ENCODE measurements at places on chromosomes 6 and 20.

DNA sequence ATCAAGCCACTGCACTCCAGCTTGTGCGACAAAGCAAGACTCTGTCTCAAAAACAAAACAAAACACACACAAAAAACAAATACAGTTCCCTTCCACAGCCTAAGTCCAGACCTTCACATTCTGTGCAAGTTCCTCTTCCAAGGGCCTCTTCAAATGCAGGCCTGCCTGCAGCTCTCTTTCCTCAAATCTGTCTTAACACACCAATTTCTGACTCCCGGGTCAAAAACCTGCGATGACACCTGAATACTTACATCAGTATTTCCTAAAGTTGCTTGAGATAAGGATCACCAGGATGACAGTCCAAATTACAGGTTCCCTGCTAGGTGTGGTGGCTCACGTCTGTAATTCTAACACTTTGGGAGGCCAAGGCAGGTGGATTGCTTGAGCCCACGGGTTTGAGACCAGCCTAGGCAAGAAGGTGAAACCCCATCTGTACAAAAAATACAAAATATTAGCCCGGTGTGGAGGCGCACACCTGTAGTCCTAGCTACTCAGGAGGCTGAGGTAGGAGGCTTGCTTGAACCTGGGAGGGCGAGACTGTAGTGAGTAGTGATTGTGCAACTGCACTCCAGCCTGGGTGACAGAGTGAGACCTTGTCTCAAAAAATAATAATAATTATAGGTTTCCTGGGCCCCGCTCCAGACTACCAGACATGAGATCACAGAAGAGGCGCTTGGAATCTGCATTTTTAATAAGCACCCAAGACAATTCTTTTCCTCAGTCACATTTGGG, 8.8 kb upstream of the PARD6B start:
- no peak for DNase-seq

- DNase-seq, result no peak
Observed at GRCh38 chr6:162854734-162855191, 127.0 kb downstream of the PACRG start.

DNA sequence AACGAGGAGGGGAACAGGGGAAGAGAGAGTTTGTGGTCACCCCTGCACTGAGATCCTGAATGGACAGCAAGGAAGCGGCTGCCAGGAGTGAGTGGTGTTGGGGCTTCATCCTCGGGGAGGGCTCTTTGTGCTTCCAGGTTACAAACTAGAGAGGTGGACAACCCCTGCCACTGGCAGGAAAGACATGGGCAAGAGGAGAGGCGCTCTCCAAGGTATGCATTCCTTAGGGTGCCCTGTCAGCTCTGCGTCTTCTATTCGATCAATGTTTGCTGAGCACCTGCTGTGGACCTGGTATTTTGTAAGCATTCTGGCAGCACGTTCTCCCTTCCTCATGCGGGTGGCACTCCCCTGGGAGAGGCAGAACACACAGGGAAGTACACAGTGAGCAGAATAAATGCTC, 93.6 kb downstream of the CDH4 start:
- no peak for DNase-seq

- no peak for DNase-seq
Observed at GRCh38 chr20:49280463-49281058, 2.7 kb upstream of the ZNFX1 start.

GRCh38 chr6:36121787-36122494, 8.4 kb upstream of the MAPK13 start:
- DNase-seq, result no peak

GRCh38 chr20:11140359-11140758, 466.6 kb upstream of the JAG1 start:
- DNase-seq, result no peak

DNA sequence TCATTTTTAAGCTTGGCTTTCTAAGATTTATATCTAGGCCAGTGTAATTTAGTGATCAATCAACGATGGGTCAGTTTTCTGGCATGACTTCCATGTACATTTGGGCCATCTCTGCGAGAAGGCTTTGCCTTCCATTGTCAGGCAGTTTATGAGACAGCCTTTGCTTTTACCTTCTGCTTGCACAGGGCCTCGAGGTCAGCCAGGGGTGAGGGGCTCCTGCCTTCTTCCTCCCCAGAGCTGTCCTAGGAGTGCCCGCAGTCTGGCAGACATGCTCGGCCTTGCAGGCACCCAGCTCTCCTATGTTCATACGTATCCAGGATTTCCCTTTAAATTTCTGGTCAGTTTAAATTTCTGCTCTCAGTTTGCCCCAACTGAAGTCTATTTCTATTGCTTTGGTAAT, 367.2 kb downstream of the SMOC2 start:
- no peak for DNase-seq

DNA sequence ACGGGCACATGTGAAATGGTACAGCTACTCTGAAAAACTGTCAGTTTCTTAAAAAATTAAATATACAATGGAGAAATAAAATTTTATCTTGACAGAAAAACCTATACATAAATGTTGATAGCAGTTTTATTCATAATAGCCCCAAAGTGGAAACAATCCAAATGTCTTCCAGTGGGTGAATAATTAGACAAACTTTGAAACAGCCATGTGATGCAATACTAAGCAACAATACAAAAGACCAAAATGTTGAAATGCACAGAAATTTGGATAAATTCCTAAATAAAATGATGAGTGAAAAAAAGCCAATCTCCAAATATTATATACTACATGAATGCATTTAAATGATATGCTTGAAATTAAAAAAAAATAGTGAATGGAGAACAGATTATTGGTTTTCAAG, 523.1 kb downstream of the HTR1B start:
- DNase-seq, result no peak

DNA sequence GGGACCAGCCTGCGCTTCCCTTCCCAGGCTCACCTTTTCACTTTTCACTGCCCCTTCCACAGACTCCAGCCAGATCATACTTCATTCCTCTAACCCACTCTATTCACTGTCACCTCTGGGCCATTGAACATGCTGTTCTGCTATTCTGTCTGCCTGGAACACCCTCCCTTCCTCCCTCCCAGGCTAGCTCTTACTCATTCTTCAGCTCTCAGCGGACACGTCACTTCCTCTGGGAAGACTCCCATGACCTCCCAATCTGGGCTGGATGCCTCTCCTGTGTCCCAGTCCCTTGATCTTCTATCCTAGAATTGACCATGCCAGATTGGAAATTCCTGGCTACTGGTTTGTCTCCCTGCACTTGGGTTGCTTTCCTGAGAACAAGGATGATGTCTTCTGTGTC, 5.0 kb downstream of the SLC12A5 start:
- no peak for DNase-seq

DNA sequence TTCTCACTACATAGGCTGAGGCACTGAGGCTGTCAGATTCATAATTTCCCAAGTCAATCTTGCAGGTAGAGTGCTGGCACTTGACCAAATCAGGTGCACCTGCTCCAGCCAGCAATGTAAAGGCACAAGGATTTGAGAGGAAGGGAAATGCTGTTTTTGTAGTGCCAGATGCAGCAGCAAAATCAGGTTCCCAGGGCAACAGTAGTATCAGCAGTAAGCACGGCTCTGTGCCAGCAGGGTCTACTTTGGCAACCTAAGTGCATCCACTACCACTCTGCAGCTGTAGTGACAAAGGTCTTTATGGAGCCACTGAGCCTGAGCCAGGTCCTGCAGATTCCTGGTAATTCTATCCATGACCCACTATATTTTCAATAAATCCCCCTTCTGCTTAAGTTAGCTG, 329.5 kb downstream of the TPBG start:
- DNase-seq, result no peak

DNA sequence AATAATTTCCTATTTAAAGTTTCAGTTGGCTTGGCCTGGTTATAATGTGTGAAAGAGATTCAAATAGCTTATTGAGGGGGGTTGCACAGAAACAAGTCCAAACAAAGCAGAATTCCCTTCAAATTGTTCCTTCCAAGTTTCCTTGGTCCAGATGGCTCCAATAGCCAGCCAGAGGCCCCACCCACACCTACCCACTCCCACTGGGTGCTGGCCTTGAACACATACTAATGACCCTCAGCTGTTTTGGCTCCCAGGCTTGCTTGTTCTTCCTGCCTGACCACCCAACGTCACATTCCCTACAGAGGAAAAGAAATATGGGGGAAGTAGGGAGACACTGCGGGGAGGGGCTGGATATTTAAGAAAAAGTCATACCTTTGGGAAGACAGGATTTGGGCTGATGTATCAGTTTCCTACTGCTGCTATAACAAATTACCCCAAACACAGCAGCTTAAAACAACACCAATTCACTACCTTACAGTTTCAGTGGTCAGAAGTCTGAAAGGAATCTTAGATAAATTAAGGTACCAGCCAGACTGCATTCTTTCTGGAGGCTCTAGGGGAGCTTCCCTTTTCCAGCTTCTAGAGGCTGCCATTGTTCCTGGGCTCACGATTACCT, 95.7 kb downstream of the COL21A1 start:
- no peak for DNase-seq

DNA sequence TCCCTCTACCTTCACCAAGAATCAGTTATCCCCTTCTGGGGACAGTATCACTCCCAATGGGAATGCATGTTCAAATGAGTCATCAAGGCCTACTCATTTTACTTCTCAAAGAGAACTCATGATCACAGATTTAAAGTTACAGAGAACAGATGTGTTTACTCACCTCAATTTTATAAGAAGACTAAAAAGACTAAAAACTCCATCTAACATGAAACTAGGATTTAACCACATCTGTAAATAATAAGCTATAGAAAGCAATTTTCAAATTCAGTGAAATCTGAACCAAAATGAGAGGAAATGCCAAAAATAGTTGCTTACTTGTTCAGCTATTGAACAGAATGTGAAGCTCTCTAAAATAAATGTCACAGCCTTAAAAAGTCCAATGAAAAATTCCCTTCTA, 300.1 kb upstream of the KCNQ5 start:
- no peak for DNase-seq

GRCh38 chr6:6997263-6998193, 110.2 kb upstream of the RREB1 start:
- no peak for DNase-seq

GRCh38 chr6:165913676-165914570, 250.9 kb upstream of the PDE10A start:
- no peak for DNase-seq

DNA sequence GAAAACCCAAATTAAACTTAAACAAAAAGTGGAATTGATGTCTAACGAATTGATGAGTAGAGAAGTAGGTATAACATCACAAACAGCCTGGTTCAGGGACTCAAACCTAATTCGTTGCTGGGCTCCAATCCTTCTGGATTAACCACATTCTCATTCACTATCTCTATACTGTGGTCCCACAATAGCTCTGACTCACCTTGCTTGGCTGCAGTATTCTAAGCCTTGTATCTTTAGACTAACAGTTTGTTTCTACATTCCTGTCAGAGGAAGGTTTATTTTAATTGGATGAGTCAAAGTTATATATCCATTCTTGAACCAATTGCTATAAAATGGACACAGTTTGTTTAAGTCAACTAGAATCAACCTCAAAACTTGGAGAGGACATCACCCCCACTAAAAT, 530.5 kb upstream of the PTCHD4 start:
- no peak for DNase-seq

DNA sequence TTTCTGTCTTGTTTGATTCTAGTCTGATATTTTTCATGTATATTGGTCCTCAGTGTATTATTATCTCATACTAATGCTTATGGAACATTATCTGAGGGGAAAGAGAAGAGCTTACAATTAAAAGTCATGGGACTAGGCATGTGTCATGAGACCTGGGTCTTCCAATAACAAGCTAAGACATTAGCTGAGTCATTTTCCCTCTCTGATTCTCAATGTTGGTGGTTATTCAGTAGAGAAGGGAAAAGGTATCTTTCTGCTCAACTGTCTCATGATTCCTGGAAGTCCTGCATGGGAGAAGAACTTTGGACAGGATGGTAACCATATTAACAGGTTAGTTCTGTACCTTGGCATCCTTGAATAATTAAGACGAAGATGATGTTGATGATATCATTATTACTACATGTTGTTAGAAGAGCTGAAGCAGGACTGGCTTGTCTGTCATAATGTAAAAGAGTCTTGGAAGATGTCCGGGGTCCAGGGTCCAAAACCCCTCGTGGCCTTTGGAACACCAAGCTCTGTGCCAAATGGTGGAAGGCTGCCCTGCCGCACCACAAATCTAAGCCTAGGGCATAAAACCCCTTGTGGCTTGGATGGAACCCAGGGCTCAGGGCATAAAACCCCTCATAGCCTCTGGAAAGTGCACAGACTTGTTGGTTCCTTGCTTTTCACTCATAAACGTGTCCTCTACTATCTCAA, 19.1 kb downstream of the TRIM38 start:
- DNase-seq, result no peak

DNA sequence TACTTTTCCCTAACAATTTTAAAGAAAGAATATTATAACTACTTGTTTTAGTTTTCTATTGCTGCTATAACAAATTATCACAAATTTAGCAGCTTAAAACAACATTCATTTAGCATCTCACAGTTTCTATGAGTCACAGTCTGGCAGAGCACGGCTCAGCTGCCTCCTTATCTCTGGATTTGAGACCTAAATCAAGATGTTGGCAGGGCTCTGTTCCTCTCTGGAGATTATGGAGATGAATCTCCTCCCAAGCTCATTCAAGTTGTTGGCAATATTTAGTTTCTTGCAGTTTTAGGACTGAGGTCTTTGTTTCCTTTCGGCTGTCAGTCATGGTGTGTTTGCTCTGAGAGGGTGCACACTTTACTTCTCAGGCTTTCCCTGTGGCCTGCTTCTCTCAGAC, 1065.8 kb upstream of the EYS start:
- DNase-seq, result no peak

DNA sequence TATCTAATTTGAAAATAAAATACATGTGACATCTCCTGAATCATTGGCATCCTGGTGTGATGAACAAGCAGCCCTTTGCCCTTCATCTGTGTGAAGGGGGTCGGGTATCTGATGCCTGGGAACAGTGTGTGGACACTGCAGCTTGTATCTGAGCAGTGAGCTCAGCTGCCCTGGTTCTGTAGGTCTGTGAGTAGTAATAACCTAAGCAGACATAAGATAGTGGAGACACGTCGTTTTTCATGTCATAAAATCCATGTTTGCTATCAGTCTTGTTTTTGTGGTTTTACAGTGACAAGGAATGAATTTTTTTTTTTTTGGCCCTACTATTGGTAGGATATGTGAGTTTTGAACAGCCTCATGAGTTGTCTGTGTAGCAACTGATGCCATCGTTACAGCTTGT, 133.0 kb downstream of the JARID2 start:
- DNase-seq, result no peak

DNA sequence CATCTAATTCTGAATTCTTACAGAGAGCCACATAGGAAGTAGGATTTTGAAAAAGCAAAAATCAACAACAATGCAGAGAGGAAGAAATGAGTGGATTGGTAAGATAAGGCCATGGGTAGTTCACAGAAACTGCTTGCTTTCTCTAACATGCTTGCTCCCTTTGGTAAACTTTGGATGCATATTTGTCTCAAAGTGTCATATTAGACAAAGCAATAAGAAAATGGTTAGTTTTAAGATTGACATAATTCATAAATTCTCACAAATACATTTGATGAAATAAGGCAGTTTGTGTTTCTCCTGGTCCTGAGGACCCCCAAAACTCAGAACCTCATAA, 31.7 kb downstream of the UTRN start:
- no peak for DNase-seq

GRCh38 chr6:143745166-143746133, 67.7 kb downstream of the PHACTR2 start:
- no peak for DNase-seq

Measured in T-cell (primary cell).